Breast epithelium (tissue), 4 donors: ENCODE measurements at places on chromosomes 1 and 21.

GRCh38 chr1:22875241-22875640 lies 97.4 kb downstream of the LACTBL1 start:
- H3K4me3 ChIP-seq, result no peak overlapping the region
- no peaks in the 10 kb centered on the region for H3K27me3 ChIP-seq
- H3K4me1 ChIP-seq, result no peaks in the 10 kb centered on the region
- no peaks in the 10 kb centered on the region for H3K36me3 ChIP-seq

DNA sequence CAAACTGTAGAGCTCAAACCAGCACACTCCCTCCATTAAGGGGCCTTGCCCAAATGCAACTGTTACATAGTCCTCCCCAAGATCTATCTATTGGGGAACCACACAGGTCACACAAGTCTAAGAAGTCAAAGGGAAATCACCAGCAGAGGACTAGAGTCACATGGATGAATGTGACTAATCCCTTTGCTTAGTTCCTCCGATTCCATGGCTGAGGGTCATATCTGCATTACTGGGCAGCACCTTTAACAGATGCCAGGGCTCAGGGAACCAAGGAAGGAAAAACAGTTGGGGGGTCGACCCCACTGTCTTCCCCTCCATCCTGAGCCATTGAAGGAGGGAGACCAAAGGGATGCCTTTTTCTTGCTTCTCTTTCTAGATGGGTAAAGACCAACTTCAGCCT lies 23.4 kb upstream of the SMYD3 start:
- H3K36me3 ChIP-seq, result no peaks in the 10 kb centered on the region
- no peaks in the 10 kb centered on the region for H3K4me1 ChIP-seq
- no peak overlapping the region for H3K4me3 ChIP-seq
- H3K27me3 ChIP-seq, result no peaks in the 10 kb centered on the region
- H3K27ac ChIP-seq, result no peak overlapping the region

DNA sequence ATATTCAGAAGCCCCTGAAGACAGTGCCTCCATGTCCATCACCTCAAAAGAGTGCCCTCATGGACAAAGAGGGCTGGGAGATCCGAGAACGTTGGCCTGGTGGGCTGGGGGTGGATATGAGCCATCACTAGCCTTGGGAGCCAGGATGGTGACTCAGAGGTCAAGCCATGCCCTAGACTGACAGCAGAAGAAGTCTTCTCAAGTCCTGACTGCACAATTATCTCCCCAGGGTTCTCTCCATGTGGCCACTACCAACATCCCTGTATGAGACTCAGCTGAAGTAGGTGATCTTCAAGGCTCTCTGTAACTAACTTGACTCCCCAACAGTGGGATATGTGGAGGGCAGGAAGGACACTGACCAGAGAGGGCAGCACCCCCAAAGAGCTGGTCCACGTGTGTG lies 7.1 kb upstream of the USF1 start:
- no peaks in the 10 kb centered on the region for H3K27me3 ChIP-seq
- H3K36me3 ChIP-seq, result no peaks in the 10 kb centered on the region
- H3K4me1 ChIP-seq, result no peaks in the 10 kb centered on the region
- H3K4me3 ChIP-seq, result no peak overlapping the region
- H3K27ac ChIP-seq, result no peak overlapping the region

- H3K36me3 ChIP-seq, result no peaks in the 10 kb centered on the region
- H3K27ac ChIP-seq, result no peak overlapping the region
- H3K27me3 ChIP-seq, result no peaks in the 10 kb centered on the region
- no peak for DNase-seq
These were observed 21.4 kb downstream of the SOX13 start for GRCh38 chr1:204094313-204094729.

DNA sequence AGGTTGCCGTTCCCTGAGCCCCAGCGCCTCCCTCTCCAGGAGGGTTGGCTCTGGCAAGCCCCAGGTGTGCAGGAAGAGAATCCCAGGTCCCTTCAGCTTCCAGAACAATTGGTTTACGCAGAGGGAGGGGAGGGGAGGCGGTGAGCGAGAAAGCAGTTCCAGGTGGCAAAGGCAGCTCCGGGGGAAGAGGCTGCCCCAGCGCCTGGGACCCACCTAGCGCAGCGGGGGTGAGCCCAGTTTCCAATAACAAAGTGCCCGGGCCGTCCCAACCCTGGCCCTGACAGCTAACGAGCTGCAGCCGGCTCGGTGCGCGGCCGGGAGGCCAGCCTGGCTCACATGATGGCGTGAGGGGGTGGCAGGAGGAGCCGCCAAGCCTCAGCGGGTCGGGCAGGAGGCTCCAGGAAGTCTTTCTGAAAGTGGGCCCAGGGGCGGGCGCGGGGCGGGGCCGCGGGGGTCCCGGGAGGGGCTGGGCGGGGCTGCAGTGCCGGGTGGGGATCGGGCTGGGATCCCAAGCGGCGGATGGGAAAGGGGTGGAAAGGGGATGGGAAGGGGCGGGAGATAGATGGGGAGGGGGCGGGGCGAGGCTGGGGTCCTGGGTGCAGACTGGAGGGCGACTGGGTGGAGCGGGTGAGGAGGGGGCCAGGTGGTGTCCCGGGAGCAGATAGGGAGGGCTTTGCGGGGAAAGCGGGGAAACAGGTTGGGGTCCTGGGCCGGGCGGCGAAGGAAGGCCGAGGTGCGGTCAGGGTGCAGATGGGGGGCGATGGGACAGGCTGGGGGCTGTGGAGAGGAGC lies 22.8 kb downstream of the DHRS3 start:
- H3K36me3 ChIP-seq, result no peaks in the 10 kb centered on the region
- peak; percentile 68 for DNase-seq
- peak overlapping the region; percentile 72 for H3K4me3 ChIP-seq
- no peaks in the 10 kb centered on the region for H3K27me3 ChIP-seq
- peaks cover 37% of the 10 kb centered on the region for H3K4me1 ChIP-seq

DNA sequence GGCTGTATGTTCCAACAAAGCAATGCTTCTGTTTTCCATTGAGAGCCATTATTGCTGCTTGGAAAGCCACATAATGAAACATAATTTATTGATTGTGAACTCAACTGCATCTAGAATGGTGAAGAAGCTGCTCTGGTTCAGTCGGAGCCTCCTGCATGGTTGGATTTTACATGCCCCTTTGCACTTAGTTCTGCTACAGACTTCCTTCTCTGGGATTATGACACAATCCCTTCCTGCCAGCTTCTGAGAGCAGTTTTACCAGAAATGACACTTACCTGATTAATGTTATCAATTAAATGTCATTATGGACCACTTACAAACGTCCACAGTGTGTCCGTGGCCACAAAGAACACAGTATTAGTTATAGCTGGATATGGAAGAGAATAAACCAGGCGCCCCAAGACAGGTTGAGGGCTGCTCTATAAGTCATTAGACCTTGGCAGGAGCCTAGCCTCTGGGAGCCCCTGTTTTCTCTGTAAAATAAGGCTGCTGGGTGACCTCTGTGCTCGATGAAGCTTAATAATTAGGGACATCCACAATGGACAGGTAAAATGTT lies 7.0 kb upstream of the CD58 start:
- no peak overlapping the region for H3K4me3 ChIP-seq
- no peaks in the 10 kb centered on the region for H3K27me3 ChIP-seq
- no peaks in the 10 kb centered on the region for H3K36me3 ChIP-seq
- no peak for DNase-seq

DNA sequence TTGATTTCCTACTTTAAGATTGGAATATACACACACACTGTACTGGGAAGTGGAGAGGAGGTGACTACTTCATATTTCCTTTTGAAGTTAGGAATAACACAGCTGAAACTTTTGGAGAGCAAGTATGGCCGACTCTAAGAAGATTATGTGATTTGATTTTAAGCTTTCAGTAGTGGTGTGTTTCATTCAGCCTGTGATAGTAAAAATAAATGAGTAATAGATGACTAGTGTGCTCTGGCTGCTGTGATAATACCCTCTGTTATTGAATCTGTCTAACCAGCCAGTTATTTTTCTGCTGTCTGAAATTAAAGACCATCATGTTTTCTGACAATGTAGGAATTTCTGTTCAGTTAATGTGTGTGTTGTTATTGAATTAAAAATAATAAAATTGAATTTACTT lies 48.3 kb downstream of the CTTNBP2NL start:
- DNase-seq, result no peak
- H3K27me3 ChIP-seq, result no peaks in the 10 kb centered on the region
- H3K4me3 ChIP-seq, result no peak overlapping the region
- no peaks in the 10 kb centered on the region for H3K36me3 ChIP-seq
- H3K27ac ChIP-seq, result no peak overlapping the region
- H3K4me1 ChIP-seq, result no peaks in the 10 kb centered on the region

GRCh38 chr1:198171667-198172540 lies 15.1 kb downstream of the NEK7 start:
- no peak overlapping the region for H3K4me3 ChIP-seq
- H3K27ac ChIP-seq, result no peak overlapping the region
- H3K36me3 ChIP-seq, result no peaks in the 10 kb centered on the region
- H3K4me1 ChIP-seq, result peaks cover 9% of the 10 kb centered on the region
- no peak for DNase-seq
- H3K27me3 ChIP-seq, result no peaks in the 10 kb centered on the region

- no peak for DNase-seq
- no peak overlapping the region for H3K27ac ChIP-seq
- no peaks in the 10 kb centered on the region for H3K4me1 ChIP-seq
These were observed 9.8 kb upstream of the IPO9 start for GRCh38 chr1:201818971-201819750.

DNA sequence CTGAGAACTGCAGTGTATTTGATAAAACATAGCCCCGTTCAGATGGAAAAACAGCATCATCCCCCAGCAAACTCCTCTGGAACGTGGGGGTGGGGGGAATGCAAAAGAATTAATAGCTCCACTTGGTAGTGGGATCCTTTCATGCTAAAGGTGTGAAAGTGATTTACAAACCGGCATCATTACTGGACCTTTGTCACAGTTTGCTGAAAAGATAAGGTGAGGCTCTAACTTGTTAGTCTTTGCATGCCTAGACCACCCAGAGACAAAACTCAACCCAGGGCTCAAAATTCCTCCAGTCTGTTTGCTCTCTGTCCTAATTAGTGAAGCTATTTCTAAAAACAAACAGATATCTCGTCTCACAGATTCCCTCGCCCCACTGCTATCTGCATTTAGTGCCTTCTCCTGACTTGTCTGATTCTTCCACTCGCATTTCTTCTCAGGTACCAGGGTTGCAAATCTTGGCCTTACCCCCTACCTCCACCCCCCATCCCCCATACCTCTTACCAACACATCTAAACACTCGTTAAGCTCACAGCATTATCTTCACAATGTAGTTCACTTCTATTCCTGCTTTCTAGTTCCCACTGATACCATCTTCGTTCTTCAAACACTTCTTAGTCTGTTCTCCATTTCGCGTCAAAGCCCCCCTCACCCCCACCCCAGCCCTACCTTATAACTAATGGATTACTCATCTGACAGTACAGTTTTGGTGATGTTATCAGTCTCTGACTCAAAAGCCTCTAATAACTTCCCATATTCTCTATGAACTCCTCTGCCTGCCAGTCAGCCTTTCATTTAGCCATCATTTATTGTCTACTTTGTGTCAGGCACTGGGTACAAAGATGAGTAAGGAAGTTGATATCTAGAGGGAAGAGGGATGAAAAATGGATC lies 11.8 kb downstream of the IER5 start:
- peaks cover 7% of the 10 kb centered on the region for H3K4me1 ChIP-seq
- no peak overlapping the region for H3K4me3 ChIP-seq
- no peaks in the 10 kb centered on the region for H3K27me3 ChIP-seq
- peak overlapping the region; percentile 27 for H3K27ac ChIP-seq
- no peak for DNase-seq

DNA sequence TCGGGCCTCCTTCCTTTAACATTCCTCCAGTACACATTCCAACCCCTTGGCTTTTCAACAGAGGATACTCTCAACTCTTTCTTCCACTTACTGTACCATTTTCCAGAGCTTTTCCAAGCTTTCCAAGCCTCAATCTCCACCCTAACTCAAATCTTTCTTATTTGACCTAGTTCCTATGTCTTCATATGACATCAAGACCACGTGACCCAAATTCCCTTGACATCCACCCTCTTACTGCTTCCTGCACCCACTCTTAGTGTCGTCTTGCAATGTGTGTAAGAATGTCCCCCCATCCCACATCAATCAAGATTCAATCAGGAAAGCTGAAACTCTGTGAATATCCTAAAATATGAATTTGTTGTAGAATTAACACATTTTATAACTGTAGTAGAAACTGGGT lies 155.0 kb downstream of the OMA1 start:
- no peak overlapping the region for H3K4me3 ChIP-seq
- no peak for DNase-seq
- H3K4me1 ChIP-seq, result no peaks in the 10 kb centered on the region
- H3K27me3 ChIP-seq, result no peaks in the 10 kb centered on the region
